ENCODE measurements at places on chromosomes 5 and 9. TPM values are rescaled to one million over a fixed set of nuclear protein-coding genes. Genes with fewer than 3 reads are reported as not detected.
A peak's percentile ranks its signal among the peaks of the same experiment; 100 is the strongest.

DNA sequence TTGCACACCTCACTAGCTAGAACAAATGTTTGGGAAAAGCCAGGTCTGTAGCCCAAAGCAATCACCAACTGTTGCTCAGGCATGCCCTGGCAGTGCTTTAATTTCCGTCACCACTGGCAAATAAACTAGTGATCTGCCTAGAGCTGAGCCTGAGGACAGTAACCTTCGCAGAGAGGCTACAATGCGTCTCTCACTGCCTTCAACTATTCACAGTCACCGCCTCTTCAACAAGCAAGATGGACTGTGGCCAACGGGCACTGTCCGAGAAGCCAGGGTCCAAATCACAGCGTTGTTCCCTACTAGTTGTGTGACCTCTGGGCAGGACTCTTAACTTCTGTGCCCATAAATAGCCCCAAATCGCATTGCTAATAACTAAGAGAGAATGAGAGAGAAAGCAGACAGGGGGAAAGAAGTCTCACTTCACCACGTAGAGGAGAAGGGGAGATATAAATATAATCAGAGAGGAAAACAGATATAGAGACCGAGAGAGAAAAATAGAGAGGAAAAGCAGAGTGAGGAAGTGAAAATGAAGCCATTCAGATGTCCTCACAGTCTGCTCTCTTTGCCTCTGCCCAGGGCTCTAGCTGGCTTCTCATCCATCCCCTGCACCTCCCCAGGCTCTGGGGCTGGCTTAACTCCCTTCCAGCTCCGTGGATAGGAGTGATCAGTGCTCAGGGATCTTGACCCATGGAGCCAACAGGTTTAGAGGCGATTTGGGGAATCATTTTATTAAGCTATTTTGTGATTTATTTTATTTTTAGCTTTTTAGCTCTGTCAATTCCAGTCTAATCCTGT is 157.9 kb downstream of the ZDHHC21 start:
- no peak for DNase-seq

DNA sequence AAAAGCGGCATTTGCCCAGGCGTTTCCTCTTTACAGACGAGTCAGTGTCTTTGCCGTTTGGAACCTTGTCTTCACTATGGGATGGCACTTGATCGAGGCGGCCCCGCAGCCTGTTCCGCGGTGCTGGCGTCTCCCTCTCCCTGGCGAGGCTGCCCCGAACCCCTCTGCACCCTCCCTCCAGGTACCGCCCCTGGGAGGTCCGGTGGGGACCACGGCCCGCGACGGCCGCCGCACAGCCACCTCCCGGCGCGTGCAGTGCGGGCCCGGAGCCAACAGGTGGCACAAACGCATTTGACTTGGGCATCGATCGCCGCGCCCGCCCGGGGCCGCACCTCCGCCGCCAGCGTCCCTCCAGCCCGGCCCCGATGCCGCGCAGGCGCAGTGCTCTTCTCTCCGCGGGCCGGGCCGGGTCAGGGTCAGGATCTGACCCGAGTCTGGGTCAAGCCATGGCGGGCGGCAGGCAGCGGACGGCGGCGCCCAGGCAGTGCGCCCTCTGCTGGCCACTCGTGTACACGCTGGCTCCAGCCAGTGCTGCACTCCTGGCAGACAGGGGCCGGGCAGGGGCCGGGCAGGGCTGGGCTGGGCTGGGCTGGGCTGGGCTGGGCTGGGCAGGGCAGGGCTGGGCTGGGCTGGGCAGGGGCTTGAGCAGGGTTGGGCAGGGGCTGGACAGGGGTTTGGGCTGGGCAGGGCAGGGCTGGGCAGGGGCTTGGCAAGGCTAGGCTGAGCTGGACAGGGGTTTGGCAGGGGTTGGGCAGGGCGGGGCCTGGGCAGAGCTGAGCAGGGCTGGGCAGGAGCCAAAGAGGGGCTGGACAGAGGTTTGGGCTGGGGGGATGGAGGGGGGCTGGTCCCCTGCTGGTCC is 155.8 kb upstream of the IRX4 start:
- no peak for DNase-seq

DNA sequence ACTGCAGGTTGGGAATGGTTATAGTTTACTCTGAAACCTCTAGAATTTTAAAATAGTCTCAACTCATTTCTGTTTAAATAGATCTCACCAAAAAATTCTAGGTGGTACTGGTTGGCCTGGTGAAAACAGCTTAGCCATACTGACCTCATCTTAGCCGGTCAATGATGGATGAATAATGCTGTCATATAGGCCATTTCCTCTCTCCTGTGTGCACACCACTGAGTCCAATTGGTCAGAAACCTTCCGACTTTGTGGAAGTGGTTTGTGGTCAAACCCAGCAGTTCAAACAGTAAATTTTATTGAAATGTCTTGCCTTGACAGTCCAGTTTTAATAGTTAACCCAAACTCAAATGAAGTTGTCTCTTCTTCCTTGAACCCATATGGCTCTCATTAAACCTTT is 98.6 kb downstream of the GIN1 start:
- peak; percentile 25 for DNase-seq

DNA sequence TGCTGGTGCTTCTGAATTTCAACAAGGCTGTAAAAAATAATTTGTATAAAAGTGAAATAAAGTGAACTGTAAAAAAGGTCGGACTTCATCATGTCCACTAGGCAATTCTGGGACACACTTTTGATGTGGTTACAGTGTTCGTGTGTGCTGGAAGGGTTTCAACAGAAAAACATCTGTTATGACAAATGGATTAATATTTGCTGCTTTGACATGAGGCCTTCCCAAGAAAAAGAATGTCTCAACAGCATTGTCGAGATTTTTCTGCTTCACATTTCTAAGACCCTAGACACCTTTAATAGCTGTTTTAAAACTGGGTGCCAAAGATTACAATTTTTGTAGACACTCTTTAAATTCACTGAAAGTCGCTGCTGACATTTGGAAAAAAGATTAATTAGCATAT is 216.6 kb downstream of the SLC12A2 start:
- no peak for DNase-seq

- DNase-seq: no peak
These were observed 6.1 kb upstream of the PTGS1 start for GRCh38 chr9:122364783-122365150.

- no peak for DNase-seq
These were observed 127.0 kb downstream of the ADAMTS12 start for GRCh38 chr5:33764786-33765185.

DNA sequence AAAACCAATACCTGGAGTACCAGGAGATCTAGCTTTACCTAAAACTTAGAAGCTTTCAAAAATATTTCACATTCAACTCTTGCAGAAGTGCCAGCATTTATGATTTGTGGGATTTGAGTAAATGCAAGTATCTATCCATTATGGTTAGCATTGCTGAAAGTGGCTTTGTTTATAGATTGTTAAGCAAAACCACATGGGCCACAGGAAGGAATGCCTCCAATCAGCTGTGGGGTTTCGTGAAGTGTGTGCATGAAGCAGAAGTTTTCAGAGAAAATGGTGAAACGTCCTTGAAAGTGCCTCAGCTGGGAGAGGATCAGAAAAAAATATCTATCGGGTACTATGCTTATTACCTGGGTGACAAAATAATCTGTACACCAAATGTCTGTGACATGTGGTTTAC is 4.2 kb downstream of the LECT2 start:
- DNase-seq: no peak

The HSPB3 gene
- not detected for total RNA-seq

Data from kidney epithelial cell (primary cell).